ENCODE measurements at places on chromosomes 3 and 15.

GRCh38 chr15:25641762-25642161 is 202.9 kb upstream of the UBE3A start:
- no peak for DNase-seq

GRCh38 chr3:153246806-153247205 is 84.8 kb downstream of the RAP2B start:
- no peak for DNase-seq

DNA sequence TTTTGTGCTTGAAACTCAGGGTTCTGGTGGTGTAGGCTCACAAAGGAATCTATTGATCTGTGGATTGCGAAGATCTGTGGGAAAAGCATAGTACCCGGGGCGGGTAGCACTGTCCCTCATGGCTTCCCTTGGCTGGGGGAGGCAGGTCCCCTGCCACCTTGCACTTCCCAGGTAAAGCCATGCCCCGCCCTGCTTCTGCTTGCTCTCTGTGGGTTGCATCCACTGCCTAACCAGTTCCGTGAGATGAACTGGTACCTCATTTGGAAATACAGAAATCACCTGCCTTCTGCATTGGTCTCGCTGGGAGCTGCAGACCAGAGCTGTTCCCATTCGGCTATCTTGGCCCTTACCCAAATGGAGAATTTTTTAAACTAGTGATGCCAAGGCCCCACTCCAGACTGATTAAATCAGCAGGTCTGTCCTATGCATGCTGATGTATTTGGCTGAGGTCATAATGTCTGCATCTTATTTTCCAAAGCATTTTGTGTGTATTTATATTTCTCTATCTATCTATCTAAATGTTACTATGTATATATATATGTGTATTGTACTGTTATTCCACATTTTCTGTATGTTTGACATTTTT is 65.5 kb upstream of the SLC7A14 start:
- DNase-seq: no peak

GRCh38 chr15:101275018-101275417 is 2.3 kb downstream of the SELENOS start:
- no peak for DNase-seq

GRCh38 chr3:78041486-78041885 is 1001.6 kb downstream of the ROBO2 start:
- DNase-seq: no peak

- DNase-seq: no peak
These were observed 32.6 kb downstream of the NMD3 start for GRCh38 chr3:161253711-161254110.

GRCh38 chr15:36826948-36827347 is 247.5 kb downstream of the CDIN1 start:
- no peak for DNase-seq

GRCh38 chr15:46808834-46809233 is 908.5 kb upstream of the SEMA6D start:
- no peak for DNase-seq

GRCh38 chr3:100090669-100091005 is 23.7 kb downstream of the FILIP1L start:
- no peak for DNase-seq

- DNase-seq: peak; percentile 46
These were observed 490 bp downstream of the TOMM70 start for GRCh38 chr3:100400419-100400779.

DNA sequence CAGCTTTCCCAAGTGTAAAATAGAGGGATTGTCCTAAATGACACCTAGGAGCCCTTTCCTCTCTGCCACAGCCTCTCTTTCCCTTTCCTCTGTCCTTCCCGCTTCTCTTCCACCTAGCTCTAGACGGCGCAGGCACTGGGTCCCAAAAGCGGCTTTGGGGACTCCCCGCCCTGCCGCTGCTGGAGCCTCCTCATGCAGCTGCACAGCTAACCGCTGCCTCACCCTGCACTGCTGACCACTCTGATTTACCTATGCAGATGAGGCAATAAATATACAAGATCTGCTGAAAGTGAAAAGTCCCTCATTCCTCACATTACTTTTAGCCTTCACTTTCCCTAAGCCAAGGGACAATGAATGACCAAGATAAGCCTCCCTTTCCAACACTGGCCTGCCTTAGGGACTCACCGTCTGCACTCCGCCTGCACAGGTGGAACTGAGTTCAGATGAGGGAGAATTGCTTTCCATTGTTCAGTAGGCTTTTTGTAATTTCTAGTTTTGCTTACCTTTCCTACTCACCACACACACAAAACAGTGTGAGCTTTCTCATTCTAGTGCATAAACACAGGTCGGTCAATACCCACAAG is 197.5 kb upstream of the BCL6 start:
- DNase-seq: no peak

- no peak for DNase-seq
These were observed 121.4 kb downstream of the KLF13 start for GRCh38 chr15:31447931-31448634.

- DNase-seq: peak; percentile 44
These were observed 29.8 kb downstream of the DUOX2 start for GRCh38 chr15:45084163-45084562.

- no peak for DNase-seq
These were observed 138.4 kb upstream of the RARB start for GRCh38 chr3:25289663-25290062.

- DNase-seq: no peak
These were observed 5.0 kb upstream of the P2RY14 start for GRCh38 chr3:151283387-151283786.

DNA sequence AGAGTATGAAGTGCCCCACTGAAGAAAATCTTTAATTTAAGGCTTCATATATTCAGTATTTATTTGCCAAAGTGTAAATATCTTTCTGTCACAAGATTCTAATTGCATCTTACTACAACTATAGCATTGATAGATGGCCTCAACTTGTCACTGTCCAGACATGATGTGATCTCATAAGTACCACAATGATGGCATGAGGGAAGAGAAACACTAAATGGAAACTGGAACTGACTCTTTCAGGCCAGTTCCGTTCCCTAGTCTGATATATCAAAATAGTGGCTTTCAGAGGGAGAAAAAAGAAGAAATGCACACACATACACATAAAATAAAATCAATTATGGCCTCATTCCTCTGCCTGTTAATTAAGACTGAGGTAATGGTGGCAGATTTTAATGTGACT is 615.7 kb downstream of the TBL1XR1 start:
- no peak for DNase-seq

- no peak for DNase-seq
These were observed 103.6 kb downstream of the OTOL1 start for GRCh38 chr3:161600173-161600572.

DNA sequence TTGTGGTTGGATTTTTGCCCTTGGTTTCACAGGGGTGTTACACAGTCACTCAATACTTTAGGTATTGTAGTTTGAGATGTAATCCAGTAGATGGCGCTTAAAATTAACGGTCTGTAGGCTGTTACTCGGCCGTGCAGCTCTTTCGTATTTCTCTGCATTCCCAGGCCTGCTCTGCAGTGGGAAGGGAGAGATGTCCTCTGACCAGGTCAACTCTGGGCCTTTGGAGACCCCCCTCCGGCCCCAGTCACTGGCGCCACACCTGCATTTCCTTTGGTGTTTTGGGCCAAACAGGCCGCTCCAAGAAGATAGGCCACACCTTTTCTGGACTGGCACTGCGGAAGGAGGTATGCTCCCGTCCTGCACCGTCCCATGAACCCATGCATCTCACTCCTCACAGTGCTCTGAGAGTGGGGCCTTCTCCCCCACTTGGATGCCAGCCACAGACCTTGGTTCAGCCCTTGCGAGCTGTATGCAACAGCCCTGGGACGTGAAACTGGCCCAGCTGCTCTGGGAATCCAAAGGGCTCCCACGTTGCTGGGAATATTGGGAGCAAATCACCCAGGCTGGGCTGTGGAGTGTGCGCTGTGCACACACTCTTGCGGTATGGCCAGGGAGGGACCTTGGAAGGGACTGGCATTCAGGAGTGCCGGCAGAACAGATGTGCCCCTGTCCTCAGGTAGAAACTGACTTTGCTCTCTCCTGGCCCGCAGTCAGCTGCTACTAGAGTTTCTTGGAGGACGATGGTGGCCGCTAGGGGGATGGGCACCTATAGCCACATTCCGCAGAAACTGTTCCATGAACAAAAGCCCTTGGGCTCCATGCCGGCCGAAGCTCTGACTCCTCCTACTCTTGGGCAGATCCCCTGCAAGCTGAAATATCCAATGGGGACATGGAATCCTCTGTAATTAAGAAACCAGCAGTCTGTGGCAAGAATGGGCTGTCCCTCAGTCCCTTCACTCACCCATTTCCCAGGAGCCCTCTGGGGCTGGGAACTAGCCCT is 410.5 kb upstream of the CADM2 start:
- peak; percentile 1 for DNase-seq

DNA sequence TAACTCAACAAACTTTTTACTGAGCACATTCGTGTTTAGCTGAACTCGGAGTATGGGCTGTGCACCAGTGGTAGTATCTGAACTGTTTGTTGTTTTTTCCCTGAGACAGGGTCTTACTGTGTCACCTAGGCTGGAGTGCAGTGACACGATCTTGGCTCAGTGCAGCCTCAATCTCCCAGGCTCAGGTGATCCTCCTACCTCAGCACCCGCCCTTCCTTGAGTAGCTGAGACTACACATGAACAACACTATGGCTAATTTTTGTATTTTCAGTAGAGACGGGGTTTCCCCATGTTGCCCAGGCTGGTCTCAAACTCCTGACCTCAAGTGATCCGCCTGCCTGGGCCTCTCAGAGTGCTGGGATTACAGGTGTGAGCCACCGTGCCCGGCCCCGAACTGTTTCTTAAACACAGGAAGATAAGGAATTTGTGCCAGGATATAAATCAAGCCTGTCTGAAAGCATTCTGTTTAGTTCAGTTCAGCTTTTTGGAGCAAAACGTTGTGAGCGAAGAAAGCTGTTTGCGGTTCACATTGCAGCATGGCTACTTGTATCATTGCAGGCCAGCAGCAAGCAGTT is 40.4 kb upstream of the SKOR1 start:
- no peak for DNase-seq

DNA sequence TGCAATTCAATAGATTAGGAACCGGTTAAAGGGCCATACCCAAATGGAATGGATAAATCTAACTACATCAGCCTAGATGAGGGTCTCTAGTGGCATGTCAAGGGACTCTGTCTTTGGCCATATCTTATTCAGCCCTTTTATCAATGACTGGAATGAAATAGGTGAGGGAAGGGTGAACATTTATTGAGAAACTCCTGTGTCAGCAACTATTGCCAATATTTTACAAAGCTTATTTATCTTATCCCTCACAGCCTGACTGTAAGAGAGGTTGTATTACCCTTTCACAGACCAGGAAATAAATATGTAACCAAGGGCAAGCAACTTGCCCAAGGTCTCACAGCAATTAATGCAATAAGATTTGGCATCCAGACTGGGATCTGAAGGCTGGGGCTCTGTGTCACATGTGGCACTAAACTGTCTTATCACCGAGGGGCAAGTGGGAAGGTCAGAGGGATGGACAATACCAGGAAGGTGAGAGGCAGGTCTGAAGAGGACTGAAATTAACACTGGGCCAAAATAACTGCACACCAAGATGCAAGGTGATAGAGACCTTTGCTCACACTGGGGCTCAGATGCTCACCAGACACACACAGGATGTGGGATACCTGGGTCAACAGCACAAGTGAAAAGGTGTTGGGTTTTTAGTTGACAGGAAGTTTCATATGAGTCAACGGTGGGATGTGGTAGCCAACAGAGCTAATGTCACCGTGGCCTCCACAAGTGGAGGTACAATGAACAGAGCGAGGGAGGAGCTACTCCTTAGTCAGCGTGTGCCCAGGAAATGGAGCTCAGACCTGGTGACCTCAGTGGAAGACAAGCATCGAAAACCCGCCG is 261.3 kb downstream of the RPLP1 start:
- peak; percentile 53 for DNase-seq

DNA sequence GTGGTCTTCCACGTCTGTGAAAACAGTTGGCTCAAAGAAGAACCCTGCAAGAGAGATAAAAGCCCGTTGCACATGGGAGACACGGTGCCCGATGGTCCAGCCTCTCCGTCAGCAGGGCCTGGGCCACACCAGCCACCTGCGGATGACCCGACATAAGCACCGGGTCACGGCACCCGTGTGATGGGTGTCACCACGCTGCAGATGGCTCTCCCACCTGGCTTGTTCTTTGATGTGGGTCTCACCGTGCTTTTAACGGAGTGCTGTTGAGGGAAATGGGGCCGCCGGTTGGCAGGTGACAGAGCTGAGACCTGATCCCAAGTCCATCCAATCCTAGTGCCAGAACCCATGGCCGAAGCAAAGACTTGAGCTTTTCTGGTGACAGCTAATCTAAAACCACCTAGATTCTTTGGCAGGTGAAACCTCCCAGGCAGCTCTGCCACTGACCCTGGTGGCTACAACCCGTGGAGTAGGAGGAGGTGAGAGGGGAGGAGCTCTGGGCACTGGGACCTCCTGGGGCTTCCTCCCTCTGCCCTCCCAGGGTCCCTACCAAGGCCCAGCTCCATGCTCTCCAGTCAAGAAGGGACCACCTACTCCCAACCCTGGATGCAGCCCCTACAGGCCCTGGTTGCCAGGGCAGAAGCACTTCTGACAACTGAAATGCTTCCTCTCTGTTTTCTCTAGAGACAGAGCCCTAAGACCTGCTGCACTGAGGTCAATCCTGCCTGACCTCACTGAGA is 23.4 kb upstream of the SLC41A3 start:
- peak; percentile 1 for DNase-seq

- peak; percentile 89 for DNase-seq
These were observed 31.4 kb downstream of the HRH1 start for GRCh38 chr3:11185564-11186317.

- DNase-seq: peak; percentile 28
These were observed 54.3 kb downstream of the OXNAD1 start for GRCh38 chr3:16319307-16319706.

GRCh38 chr15:89205991-89206585 is 15.3 kb downstream of the RLBP1 start:
- DNase-seq: no peak

DNA sequence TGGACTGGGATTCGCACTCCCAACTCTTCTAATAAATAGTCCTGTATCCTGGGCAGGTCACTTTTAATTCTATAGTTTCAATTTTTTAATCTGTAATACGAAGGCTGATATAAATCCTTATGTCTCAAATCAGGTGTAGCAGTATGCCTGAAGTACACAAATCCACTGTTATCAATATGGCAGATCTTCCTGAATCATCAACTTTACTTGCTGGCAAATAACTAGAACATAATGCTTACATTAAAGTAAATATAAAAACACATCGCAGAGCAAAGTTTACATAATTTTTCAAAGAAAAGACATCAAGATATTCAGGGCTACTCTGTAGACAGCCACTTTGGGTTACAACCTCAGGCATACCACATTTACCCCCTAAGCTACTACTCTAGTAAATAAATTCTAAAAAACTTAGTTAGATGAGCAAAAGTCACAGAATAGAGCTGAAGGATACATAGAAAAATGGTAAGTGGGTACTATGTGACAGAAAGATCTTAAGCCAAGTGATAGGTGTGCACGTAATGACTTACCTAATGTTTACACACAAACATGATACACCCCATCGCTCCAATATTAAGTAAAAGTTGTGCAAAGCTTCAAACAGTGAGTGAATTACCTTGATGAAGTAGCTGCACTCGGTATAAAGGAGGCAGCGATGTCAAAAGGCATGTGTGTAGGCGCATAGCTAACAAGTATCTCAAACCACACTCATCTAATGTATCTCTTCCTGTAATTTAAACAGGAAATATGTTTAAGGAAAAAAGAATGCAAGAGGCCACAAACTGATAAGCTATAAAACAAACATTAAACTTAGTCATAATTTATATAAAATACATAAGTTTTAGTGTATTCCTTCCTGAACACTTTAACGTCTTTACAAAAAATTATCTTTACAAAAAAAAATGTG is 127.9 kb downstream of the DMXL2 start:
- peak; percentile 80 for DNase-seq

All from Daoy (cell line).